WTC11 (cell line): ENCODE measurements at places on chromosomes 4 and X.

DNA sequence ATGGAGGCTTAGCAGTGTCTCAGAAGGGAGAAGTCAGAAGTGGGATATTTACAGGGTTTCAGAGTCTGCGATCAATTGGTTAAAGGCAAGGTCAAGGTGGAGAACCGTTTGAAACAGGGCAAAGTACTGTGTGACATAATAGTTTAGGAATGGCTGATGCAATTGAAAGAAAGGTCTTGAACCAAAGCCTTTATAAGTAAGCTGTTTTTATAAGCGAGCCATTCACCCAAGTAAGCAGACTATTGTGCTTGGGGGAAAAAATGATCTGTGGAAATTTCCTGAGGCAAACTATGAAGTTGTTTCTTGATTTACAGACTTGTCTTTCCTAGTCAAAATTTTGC lies 327.3 kb downstream of the CAMK2D start:
- DNase-seq: no peak
- H3K36me3 ChIP-seq: peaks cover 16% of the 10 kb centered on the region
- H3K4me1 ChIP-seq: peaks cover 12% of the 10 kb centered on the region
- H3K27ac ChIP-seq: no peak overlapping the region
- no peaks in the 10 kb centered on the region for H3K27me3 ChIP-seq

GRCh38 chr4:3364199-3364598 lies 71.4 kb downstream of the RGS12 start:
- no peaks in the 10 kb centered on the region for H3K27me3 ChIP-seq
- no peaks in the 10 kb centered on the region for H3K36me3 ChIP-seq
- no peak overlapping the region for H3K27ac ChIP-seq
- DNase-seq: no peak
- H3K4me3 ChIP-seq: no peak overlapping the region
- peaks cover 9% of the 10 kb centered on the region for H3K4me1 ChIP-seq

DNA sequence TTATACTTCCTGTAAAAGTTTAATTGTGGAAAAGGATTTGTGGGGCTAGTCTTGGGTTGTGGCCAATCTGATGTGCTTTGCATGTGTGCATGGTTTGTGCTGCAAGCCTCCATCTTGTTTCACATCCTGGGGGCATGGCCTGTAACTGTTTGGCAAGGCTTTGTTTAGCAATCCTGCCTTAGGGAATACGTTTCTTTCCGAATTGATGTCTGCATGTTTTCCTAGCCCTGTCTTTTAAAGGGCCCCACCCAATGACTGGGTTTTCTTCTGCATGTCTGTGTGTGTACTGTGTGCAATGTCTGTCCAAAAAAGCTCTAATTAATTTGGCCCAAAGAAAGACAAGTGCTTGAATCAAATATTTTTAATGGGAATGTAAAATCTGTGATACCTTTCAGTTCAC lies 74.6 kb upstream of the MID1IP1 start:
- H3K27me3 ChIP-seq: no peaks in the 10 kb centered on the region
- no peak for DNase-seq
- H3K36me3 ChIP-seq: no peaks in the 10 kb centered on the region
- H3K27ac ChIP-seq: no peak overlapping the region

DNA sequence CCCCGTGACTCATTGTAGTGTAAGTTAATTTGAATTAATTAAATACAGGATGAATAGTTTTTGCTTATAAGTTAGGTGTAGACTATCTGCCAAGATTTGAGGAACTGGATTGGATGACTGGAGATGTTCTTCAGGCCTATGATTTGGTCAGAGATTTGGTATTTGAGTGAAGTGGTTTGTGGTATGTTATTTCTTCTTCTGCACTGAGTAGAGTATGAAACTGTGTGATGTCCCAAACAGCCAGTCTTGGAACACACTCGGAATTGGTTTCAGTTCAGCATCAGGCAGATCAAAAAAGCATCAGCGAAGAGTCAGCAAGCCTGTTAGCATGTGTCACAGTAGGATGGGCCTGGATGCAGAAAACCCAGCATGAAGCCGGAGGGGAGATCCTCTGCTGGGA lies 294.1 kb downstream of the ARHGAP10 start:
- H3K36me3 ChIP-seq: no peaks in the 10 kb centered on the region
- H3K4me3 ChIP-seq: no peak overlapping the region
- H3K27ac ChIP-seq: no peak overlapping the region
- no peaks in the 10 kb centered on the region for H3K27me3 ChIP-seq

GRCh38 chr4:25823632-25824031 lies 39.2 kb downstream of the SEL1L3 start:
- no peak overlapping the region for H3K4me3 ChIP-seq
- H3K36me3 ChIP-seq: peaks cover 29% of the 10 kb centered on the region
- H3K27me3 ChIP-seq: no peaks in the 10 kb centered on the region

GRCh38 chrX:71532078-71532752 lies 689 bp upstream of the OGT start:
- peaks cover 11% of the 10 kb centered on the region for H3K36me3 ChIP-seq
- DNase-seq: no peak
- no peaks in the 10 kb centered on the region for H3K27me3 ChIP-seq
- peak overlapping the region; percentile 98 for H3K27ac ChIP-seq

DNA sequence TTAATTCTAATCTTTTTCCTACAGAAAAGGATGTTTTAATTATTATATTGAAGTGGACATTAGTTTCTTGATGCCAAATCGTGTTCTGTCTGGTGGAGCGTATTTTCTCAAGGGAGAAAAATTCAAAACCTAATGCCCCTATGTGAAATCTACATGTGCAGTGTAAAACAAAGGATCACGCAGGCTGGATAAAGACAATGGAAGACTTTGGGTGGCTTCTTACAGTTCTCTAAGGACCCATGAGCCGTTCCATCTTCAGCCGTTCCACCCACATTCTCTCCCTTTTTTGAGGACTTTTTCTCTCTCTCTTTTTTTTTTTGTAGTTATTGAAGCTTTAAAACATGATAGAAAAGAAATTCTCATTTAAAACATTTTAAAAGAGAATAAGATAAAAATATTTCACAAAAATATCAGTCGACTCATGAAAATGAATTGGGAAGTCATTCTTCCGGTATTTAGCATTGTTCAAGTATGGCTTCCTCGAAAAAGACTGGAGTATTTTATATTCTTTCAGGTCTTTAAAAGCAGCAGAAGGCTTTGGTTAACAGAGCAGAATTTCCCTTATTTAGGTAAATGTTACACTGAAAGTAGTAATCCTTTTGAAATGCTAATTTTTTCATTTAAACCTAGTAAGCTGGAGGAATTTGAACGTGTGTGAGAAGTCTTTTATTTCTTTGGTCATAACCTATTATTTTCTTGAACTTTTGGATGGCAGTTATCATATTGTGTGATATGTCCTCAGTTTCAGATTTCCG lies 11.0 kb downstream of the TENM3 start:
- DNase-seq: no peak
- H3K36me3 ChIP-seq: peaks cover 3% of the 10 kb centered on the region; the same call in 1 of the 2 replicates

DNA sequence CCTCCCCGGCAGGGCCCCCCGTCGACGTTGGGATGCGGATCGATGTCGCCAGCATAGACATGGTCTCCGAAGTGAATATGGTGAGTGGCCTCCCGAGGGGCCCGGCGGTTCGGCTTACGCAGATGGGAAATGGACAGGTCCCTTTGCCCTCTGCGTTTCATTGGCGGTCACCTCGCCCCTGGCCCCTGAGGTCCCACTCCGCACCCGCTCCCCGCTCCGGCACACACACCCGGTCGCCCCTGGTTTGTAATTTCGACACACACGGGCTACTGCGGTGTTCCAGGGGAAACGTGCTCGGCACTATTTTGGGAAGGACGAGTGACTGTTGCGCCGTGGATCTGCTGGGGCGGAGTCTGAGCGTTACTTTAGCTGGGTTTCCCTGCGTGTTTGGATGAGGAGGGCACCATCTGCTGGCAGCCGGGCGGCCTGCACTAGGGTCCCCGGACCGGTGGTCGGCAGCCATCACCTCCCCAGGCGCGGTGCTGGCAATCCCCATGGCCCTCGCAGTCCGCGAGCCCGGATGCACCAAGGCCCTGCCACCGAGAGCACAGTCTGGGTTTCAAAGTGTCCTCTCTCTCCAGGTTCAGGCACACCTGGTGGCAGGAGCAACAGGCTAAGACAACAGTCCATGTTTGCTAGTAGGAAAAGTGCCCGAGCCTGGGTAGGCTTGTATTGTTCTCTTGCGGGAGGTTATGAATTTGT lies 1.2 kb downstream of the GABRB1 start:
- no peak overlapping the region for H3K27ac ChIP-seq
- peaks cover 18% of the 10 kb centered on the region for H3K4me1 ChIP-seq
- H3K4me3 ChIP-seq: peak overlapping the region; percentile 89
- H3K36me3 ChIP-seq: no peaks in the 10 kb centered on the region
- peaks cover 26% of the 10 kb centered on the region for H3K27me3 ChIP-seq

- DNase-seq: no peak
- no peaks in the 10 kb centered on the region for H3K27me3 ChIP-seq
- H3K36me3 ChIP-seq: no peaks in the 10 kb centered on the region
- no peak overlapping the region for H3K27ac ChIP-seq
- H3K4me3 ChIP-seq: no peak overlapping the region
Observed at GRCh38 chr4:17058916-17059741, 160.7 kb upstream of the LDB2 start.

- peaks cover 35% of the 10 kb centered on the region for H3K4me1 ChIP-seq
- no peaks in the 10 kb centered on the region for H3K36me3 ChIP-seq
- no peaks in the 10 kb centered on the region for H3K27me3 ChIP-seq
- H3K27ac ChIP-seq: no peak overlapping the region
- no peak overlapping the region for H3K4me3 ChIP-seq
Observed at GRCh38 chr4:13309751-13310150, 174.4 kb downstream of the RAB28 start.

GRCh38 chrX:112837531-112837930 lies 3.1 kb downstream of the AMOT start:
- no peak for DNase-seq
- peaks cover 25% of the 10 kb centered on the region for H3K4me1 ChIP-seq
- peaks cover 3% of the 10 kb centered on the region; the same call in 1 of the 2 replicates for H3K36me3 ChIP-seq
- no peak overlapping the region for H3K27ac ChIP-seq

- H3K4me3 ChIP-seq: no peak overlapping the region
- no peaks in the 10 kb centered on the region for H3K4me1 ChIP-seq
- H3K36me3 ChIP-seq: no peaks in the 10 kb centered on the region
- no peak for DNase-seq
- no peaks in the 10 kb centered on the region for H3K27me3 ChIP-seq
Observed at GRCh38 chrX:21255032-21255618, 119.1 kb upstream of the CNKSR2 start.

DNA sequence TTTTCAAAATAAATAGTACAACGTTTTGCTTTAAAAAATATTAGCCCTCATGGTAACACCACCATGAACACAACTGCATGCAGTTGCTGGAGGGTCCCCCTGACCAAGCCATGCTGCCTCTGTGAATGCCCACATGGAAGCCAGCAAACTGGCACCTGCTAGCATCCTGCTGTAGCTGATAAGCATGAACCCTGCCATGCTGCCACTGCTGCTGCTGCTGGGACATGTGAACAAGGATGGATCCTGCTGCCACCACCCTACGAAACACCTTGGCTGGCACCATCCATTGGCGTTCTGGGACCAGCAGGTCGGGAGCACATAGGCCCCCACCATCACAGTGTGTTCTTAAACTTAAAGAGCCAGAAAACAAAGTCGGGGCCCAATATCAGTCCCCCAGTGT lies 83.9 kb downstream of the SATL1 start:
- no peak overlapping the region for H3K27ac ChIP-seq
- H3K36me3 ChIP-seq: no peaks in the 10 kb centered on the region
- H3K4me3 ChIP-seq: no peak overlapping the region
- H3K27me3 ChIP-seq: peaks cover 2% of the 10 kb centered on the region

DNA sequence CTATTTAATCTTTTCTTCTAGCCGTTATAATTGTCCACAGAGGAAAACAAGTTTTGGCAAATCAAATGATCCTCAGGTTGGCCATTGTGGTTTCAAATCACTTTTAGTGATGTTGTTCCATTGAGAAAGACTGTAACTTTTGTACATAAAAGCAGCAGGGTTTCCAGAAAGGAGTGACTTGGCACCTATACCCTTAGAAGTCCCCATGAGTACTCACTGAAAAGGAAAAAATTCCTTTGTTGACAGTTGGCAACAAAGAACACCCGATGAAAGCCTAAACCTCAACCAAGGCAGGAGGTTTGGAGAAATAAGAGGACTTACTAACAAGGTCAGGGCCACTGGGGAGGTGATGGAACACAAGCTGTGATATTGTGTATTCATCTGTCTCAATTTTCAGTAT lies 474.4 kb downstream of the RAPGEF2 start:
- DNase-seq: no peak
- H3K4me1 ChIP-seq: no peaks in the 10 kb centered on the region

DNA sequence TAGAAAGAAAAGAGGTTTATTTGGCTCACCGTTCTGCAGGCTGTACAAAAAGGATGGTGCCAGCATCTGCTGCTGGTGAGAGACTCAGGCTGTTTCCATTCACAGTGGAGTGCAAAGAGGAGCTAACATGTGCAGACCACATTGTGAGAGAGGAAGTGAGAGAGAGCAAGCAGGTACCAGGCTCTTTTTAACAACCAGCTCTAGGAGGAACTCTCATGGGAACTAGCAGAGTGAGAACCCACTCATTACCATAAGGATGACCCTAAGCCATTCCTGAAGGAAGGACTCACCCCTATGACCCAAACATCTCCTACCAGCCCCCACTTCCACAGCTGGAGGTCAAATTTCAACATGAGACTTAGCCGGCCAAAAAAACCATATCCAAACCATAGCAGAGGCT lies 158.6 kb upstream of the ADGRL3 start:
- no peak overlapping the region for H3K4me3 ChIP-seq
- H3K4me1 ChIP-seq: peaks cover 10% of the 10 kb centered on the region
- H3K36me3 ChIP-seq: peaks cover 3% of the 10 kb centered on the region
- peak overlapping the region; percentile 28 for H3K27ac ChIP-seq

GRCh38 chr4:128757712-128758111 lies 51.8 kb upstream of the JADE1 start:
- peaks cover 17% of the 10 kb centered on the region for H3K4me1 ChIP-seq
- H3K36me3 ChIP-seq: no peaks in the 10 kb centered on the region
- no peaks in the 10 kb centered on the region for H3K27me3 ChIP-seq
- H3K27ac ChIP-seq: peak overlapping the region; percentile 50
- DNase-seq: no peak

DNA sequence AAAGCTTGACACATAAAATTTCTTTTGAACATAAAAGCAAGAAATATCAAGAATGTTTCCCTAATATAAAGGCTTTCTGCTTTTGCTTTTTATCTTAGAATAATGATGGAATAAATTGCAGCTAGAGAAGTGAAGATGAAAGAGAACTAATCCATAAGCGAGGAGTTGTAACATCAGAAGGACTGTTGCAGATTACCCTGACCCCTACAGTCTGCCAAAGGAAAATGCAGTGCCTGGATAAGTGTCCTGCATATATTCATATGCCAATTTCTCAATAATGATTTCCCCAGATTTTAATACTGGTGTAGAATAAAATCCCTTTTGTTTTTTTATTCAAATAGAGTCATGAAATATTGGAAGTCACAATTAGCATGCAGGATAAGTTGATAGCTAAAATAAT lies 115.9 kb downstream of the MAGEC2 start:
- no peak overlapping the region for H3K27ac ChIP-seq
- H3K36me3 ChIP-seq: no peaks in the 10 kb centered on the region; the same call in 1 of the 2 replicates
- no peak for DNase-seq
- H3K4me3 ChIP-seq: no peak overlapping the region
- H3K4me1 ChIP-seq: no peaks in the 10 kb centered on the region

- H3K4me1 ChIP-seq: no peaks in the 10 kb centered on the region
- no peak for DNase-seq
- H3K27me3 ChIP-seq: no peaks in the 10 kb centered on the region
Observed at GRCh38 chrX:143663755-143664154, 27.9 kb upstream of the SLITRK4 start.

- H3K27ac ChIP-seq: peak overlapping the region; percentile 12; the same call in 1 of the 2 replicates
- no peaks in the 10 kb centered on the region for H3K27me3 ChIP-seq
- H3K4me1 ChIP-seq: peaks cover 25% of the 10 kb centered on the region
- no peak overlapping the region for H3K4me3 ChIP-seq
- DNase-seq: no peak
Observed at GRCh38 chr4:152462695-152463094, 73.2 kb downstream of the FBXW7 start.

GRCh38 chr4:26525136-26525770 lies 35.0 kb upstream of the CCKAR start:
- H3K4me3 ChIP-seq: no peak overlapping the region

- H3K27me3 ChIP-seq: no peaks in the 10 kb centered on the region
- no peak overlapping the region for H3K4me3 ChIP-seq
- H3K27ac ChIP-seq: no peak overlapping the region
- no peak for DNase-seq
Observed at GRCh38 chr4:127685292-127685691, 44.9 kb upstream of the SLC25A31 start.
